NCI-H1694 (cell line): ENCODE measurements at places on chromosomes 13 and 19.

GRCh38 chr13:55553701-55554100 is 1587.0 kb upstream of the PRR20A start:
- peak; percentile 38 for DNase-seq

DNA sequence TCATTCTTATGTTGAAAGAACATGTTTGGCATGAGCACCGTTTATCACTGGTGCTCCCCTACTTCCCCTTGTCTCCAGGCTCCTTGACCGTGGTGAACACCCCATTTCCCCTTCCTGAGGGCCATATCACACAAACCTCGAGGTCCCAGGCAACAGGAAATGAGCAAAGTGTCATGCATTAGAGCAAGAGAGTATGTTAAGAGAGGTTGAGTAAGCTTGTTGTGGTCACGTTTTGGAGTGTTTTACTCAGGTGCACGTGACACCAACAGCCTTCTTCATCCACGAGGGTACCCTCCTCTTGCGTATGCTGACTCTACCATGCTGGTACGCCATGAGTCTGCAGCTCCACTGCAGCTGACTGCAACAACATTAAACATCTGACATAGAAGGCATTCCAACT is 482.2 kb upstream of the NBEA start:
- no peak for DNase-seq

DNA sequence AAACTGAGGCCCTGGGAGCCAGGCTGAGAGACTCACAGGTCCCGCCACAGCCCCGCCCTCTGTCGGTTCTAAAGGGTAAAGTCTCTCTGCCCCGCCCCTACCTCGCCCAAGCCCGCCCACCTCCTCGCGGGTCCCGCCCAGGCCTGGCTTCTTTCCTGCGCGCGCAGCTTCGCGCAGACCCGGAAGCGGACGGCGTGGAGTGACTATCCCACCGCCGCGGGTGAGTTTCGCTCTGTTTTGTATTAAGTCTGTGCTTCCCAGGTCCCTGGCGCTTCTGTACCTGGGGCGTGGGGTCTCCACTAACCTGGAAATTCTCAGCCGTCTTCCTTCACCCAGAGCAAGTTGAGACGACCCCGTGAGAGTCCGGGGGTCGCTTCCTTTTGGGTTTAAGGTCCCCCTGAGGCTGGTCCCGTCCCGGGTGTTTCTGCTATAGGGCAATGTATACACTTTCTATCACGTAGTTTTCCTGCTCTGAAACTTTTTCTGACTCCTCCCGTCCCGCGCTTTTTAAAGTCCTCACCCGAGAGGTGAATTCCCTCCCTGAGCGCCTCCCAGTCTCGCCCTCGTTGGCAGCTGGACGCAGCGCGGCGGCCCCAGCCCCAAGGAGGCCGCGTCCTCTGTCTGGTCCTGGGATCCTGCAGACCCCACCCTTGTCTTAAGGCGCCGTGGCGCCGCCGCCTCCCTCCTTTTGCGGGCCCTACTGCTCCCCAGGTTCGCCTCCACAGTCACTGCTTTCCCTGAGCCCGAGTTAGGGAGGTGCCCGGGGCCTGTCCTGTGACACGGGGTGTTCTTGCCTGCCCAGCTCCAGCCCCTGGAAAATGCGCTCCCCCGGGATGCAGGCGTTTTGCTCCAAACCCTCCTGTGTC is at the start of gene ZNF765:
Gene ZNF765, plus strand, starts transcription at position 176 of the 866 bp plus-strand sequence. CDS start 2,867 bp downstream, outside the sequence.
- peak; percentile 82 for DNase-seq

- DNase-seq: no peak
Measured at GRCh38 chr19:13138916-13139198, 11.3 kb downstream of the STX10 start.

GRCh38 chr13:36710396-36710795 is 36.6 kb downstream of the SERTM1 start:
- DNase-seq: no peak

GRCh38 chr19:16778796-16779411 is 50.3 kb upstream of the SIN3B start:
- peak; percentile 3 for DNase-seq

DNA sequence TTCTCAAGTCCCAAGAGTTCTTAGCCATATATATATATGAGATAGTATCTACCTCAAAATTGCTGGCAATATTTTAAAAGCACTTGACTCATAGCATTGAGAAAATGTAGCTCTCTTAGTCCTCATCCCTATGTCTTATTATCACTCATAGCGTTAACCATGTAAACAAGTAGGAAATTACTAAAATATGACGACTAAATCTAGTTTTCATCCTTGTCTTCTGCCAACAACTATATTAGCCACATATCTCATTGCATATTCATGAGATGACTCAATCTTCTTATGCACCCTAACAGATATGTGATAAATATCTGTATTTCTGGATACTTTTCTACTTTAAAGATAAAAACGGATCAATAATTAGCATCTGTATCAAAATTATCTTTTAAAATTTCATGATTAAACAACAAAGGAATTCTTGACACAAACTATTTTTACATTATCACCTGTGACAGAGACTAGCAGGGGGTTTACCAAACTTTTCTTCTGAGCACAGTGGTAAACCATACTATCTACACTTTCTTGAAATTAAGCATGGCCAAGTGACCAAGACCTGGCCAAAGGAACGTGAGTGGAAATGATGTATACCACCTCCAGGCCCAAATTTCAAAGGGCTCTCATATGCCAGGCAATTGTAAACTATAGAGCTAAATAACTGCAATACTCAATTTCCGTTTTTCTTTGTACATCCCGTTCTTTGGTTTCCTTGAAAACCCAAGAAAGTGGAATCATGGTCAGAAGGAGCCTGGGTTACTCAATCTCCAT is 45.7 kb downstream of the ZC3H13 start:
- no peak for DNase-seq

- DNase-seq: no peak
Measured at GRCh38 chr13:83211301-83211700, 671.0 kb downstream of the SLITRK1 start.

- peak; percentile 35 for DNase-seq
Measured at GRCh38 chr13:65653613-65654012, 1576.5 kb downstream of the PCDH9 start.

- no peak for DNase-seq
Measured at GRCh38 chr19:15683411-15683810, 10.5 kb downstream of the CYP4F12 start.

DNA sequence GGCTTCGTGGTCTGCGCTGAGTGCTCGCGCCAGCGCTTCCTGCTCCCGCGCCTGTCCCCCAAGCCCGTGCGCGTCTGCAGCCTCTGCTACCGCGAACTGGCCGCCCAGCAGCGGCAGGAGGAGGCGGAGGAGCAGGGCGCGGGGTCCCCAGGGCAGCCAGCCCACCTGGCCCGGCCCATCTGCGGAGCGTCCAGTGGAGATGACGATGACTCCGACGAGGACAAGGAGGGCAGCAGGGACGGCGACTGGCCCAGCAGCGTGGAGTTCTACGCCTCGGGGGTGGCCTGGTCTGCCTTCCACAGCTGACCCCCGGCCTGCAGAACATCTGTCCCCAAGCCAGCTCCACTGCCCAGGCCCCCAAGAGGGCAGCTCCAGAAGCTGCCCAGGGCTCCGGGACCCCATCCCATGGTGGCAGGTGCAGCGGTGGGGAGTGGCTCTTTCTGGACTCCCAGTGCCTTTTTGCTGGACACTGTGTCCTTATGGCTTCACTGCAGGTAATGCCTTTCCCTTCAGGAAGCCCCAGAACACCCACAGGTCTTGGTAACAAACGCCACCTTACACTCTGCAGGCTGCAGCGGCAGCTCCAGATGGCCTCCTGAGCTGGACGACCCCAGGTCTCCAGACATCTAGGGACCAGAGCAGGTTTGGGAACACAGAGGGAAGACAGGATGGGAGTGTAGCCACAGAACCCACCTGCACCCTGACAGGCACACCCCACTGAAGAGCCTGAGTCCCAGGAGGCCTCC is 9.3 kb downstream of the PLEKHF1 start:
- DNase-seq: no peak

DNA sequence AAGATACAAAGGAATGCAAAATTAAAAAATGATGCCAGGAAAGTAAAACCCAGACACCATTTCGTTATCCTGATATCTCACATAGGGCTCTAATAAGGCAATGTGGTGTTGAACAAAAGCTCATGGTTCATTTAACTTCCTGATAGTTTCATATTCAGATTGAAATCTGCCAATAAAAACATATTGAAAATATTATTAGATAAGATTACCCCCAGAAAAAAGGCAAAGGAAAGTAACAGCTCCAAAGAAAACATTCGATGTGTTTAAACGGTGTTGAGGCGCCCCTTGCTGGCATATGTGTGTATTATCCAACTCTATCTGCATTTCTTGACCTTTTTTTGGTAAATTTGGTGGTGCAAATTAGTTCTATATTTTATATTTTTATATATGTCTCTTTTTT is 75.9 kb downstream of the ESD start:
- peak; percentile 28 for DNase-seq

DNA sequence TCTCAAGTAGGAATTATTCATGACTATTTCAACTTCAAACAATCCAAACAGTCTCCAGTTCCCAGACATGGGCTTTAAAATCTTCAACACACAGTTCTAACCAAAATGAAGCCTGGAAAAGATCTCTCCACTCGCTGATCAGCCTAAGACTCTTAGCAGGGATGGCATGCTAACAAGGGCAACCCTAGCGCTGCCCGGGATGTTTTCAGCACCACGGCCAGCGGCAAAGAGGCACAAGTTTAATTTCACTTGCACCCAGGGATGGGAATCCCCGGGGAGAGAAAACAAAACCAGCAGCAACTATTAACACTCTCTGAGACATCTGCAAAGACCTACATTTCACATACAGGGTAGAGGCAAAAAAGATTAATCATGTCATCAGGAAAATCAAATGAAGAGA is 43.0 kb downstream of the CACNA1A start:
- DNase-seq: no peak

- DNase-seq: no peak
Measured at GRCh38 chr13:47521890-47522487, 479.1 kb downstream of the SUCLA2 start.

DNA sequence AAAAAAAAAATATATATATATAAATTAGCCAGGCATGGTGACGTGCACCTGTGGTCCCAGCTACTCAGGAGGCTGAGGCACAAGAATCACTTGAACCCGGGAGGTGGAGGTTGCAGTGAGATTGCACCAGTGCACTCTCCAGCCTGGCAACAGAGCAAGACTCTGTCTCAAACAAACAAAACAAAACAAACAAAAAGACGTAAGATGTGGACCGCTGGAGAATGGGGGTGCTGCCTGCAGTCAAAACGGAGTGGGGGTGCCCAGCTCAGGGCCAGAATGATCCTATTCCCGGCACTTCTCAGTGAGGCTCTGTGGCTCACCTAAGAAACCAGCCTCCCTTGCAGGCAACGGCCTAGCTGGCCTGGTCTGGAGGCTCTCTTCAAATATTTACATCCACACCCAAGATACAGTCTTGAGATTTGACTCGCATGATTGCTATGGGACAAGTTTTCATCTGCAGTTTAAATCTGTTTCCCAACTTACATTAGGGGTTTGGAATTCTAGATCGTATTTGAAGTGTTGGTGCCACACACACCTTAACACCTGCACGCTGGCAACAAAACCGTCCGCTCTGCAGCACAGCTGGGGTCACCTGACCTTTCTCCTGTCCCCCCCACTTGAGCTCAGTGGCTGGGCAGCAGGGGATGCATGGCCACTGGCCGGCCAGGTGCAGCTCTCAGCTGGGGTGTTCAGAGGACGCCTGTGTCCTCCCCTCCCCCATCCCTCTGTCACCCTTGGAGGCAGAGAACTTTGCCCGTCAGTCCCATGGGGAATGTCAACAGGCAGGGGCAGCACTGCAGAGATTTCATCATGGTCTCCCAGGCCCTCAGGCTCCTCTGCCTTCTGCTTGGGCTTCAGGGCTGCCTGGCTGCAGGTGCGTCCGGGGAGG is at the start of gene F7:
Gene F7, plus strand, starts transcription at position 760 of the 889 bp plus-strand sequence. Its CDS starts 51 bp downstream, at position 811.
- DNase-seq: no peak

GRCh38 chr13:99565478-99566124 is 64.3 kb downstream of the TM9SF2 start:
- no peak for DNase-seq

GRCh38 chr13:31367410-31367809 is 167.6 kb downstream of the B3GLCT start:
- DNase-seq: no peak

- DNase-seq: no peak
Measured at GRCh38 chr13:25347151-25347550, 24.6 kb upstream of the ATP8A2 start.

- DNase-seq: no peak
Measured at GRCh38 chr19:10929402-10929794, 787 bp downstream of the TIMM29 start.

DNA sequence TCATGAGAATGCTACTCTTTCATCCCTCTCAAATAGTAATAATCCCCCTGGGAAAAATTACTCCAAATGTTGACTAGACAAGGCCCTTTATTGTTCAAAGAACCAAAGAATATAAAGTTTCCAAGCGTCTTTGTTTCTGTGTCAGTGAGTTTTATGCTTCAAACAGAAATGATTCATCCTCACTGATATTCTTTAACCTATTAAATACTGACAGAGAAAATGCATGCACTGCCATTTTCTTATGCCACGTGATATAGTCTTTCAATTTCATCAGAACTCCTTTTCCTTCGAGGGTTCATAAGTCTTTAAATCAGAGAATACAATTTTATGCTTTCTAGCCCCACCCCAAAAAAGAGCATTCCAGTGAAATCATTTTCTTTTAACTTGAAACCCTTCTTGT is 211.6 kb downstream of the SHISA2 start:
- DNase-seq: no peak

DNA sequence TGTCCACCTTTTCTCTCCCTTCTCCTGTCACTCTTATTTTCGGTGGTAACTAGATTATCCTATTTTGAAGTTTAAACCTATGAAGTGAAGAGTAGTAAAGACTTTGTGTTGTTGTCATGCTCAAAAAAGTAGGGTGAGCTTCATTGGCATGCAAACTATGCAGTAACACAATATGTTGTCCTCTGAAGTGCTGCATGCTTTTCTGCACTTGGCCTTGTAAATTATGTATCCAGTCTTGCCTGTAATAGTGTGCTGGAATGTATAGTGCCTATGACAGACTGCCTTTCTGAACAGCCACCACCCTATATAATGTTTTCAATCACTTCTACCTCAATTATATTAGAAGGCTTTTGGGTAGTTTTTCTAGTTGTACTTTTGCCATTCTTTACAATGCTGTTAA is 1198.2 kb upstream of the PCDH20 start:
- no peak for DNase-seq

- DNase-seq: no peak
Measured at GRCh38 chr19:29366757-29367156, 153.8 kb upstream of the UQCRFS1 start.

DNA sequence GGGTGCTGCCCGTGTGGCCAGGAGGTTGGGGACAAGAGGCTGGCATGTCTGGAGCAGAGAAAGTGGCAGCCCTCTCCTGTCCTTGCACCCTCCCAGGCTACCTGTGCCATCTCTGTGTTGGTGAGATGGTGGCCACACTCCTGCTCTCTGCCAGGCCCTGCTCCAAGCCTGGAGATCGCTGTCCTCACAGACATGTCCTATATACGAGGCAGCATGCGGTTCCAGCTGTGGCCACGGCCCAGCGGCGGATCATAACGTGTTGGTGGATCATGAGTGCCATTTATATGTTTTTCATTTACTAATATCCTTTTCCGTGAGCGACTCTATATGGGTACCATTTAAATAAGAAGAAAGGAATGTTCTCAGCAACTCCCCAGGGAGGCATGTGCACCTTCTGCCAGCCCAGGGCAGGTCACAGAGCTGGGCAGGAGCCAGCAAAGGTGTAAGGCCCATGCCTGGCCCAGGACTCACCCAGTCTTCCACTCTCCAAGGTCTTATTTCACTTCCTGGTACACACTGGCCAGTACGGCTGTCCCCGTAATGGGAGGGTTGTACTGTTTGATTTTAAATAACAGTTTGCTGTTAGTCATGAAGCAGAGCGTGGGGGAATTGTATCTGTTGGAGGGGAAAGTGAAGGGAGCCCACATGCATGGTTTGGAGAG is 47.2 kb upstream of the LDLR start:
- DNase-seq: no peak
